ENCODE measurements at places on chromosomes 7 and 10.

DNA sequence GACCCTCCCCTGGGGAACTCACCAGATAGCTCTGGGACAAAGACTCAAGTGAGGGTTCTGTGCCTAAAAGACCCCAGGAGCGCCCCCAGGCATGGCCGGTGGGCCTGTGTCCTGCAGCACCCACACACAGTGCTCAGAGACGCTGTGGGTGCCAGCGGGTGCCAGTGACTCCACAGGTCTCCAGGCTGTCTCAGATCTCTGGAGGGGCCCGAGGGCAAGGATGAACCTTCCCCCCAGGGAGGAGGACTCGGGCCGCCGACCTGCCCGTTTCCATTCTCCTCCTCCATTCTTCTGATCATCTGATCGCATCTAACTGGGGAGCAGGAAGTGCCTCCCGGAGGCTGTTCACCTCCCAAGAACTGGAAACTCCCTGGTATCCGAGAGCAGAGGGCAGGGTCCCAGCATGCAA is 980 bp downstream of the ADAM8 start:
- no peak for DNase-seq

GRCh38 chr7:37348982-37349381 is 99.7 kb downstream of the ELMO1 start:
- no peak for DNase-seq

DNA sequence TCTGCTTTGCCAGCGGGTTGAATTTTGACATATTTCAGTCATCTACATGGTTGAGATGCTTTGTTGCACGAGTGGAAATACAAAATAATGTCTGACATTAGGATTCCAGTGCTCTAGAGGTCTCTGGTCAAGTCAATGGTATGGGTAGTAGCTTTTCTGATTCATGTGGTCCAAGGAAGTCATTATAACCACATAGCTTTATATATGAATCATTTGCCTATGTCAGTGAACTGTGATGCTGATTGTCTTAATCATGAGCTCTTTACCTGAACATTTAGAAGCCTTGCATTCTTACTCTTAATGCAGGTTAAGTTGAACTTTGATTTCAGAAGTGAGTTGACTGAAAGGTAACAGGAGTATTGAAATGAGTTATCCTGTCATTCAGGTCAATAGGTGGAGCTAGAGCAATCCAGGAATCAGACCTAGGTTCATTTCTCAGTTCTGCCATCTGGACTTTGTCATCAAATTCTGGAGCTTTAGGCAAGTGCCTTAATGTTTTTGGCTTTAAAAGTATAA is 3.3 kb downstream of the MAPK8 start:
- DNase-seq, result no peak

GRCh38 chr7:47787249-47788069 is 160.8 kb downstream of the PKD1L1 start:
- DNase-seq, result no peak

DNA sequence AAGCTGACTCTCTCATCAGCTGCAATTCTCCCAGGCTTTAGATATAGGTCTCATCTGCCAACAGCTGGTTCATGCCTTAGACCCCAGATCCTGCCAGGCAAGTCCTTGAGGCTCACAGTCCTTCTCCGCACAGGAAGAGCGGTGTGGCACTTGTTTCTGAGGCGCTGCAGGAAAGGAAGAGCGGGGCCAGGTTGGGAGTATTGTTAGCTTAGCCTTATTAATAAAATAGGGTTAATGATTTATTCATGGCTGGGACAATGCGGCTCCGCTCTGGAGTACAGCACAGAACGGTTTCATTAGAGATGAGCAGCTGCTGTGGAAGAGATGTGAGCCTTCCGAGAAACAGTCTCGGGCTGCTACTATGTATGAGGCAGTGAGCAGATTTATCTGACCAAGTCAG is 78.1 kb downstream of the FZD1 start:
- no peak for DNase-seq

DNA sequence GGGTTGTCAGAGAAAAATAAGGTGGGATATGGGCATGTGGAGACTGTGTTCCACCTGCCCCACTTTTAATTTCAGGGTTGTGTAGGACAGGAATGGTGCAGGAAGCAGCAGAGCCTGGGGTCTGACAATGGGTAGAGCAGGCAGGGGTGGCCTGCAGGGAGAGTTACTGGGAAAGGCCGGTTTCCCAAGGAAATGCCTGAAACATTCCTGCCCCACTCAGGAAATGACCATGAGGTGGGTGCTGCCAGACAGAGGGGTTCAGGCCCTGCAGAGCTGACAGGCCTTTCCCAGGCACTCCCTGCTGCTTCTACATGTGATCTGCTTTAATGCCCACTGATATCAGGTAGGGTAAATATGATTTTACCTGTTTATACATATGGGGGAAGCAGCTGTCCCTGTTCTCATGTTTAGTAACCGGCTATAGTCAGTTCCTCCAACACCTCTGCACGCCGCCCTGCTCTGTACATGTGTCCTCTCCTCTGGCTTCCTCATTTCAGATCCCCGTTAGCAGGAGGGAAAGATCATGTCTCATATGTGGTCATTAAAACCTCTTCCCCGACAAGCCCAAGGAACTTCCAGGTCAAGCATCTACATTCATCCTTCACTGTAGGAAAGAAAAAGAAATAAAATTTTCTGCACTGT is 118.6 kb upstream of the PRSS58 start:
- no peak for DNase-seq

DNA sequence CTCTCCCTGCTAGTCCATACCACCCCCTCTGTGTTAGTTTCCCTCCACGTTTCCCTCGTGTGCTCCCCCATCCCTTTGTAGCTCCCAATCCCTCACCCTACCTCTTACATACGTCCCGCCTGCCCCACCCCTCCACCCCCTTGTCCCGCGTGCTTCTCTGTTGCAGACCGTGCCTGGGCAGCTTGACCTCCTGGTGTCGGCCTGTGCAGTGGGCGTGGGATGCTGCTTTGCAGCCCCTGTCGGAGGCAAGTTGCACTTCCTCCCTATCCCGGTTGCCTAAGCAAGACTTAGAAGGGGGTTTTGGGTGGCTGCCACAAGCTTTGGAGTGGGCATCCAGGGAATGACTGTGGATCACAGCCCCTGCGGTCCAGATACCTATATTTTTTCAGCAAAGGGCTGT is 7.7 kb downstream of the CLCN1 start:
- DNase-seq, result no peak

DNA sequence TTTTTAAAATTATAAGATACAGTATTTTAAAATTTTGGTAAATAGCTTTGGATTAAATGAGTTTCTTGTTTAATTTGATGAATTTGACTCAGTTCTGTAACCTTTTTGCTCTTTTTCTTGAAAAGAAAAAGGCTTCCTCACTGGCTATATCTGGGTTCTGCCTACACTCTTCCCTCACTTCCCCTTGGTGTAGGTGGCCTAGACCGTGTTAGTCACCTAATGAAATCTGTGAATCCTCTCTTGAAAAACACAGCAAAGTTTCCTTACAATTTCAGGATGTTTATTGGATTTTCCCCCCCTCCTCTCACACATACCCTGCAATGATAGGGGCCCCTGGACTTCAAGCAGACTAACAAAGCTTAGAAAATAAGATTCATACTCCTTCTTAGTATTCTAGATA is 231.6 kb downstream of the ADK start:
- no peak for DNase-seq

DNA sequence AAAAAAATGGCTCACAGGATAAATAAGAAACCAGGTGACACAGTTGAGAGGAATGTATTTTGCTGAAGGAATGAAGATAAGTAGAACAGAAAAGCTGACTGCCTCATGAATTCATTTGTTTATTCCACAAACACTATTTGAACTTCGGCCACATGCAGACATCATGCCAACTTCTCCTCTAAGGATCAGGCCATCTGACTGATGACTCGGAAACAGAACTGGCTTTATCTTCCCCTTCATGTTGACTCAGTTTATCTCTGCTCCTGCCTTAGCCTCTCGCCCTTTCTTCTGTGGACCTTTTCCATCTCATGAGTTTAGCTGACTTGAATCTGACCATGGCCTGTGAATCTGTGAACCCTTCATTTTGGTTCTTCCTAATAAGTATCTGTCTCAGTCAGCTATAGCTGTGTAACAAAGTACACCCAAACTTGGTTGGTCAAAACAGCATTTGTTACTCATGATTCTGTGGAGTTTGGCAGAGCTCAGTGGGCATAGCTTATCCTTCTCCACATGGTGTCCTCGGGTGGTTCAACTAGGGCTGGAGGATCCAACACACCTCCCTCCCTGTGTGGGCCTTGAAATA is 44.0 kb upstream of the GRID1 start:
- no peak for DNase-seq

DNA sequence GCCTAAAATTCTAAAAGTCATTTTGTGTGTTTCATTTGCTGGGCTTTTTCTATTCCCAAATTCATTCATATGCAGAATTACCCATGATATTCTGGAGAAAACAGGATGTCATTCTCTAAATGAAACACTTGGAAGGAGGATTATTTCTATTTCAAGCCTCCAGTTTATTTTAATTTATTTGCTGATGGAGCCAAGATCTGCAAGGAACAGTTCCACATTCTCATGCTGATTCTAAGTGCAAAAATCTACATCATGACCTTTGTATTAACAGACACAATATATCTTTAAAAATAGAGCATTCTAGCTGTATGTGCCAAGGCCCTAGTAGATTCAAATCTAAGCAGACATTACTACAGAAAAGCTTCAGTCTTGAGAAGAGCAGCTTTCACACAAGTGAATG is 51.3 kb upstream of the KCND2 start:
- no peak for DNase-seq

- no peak for DNase-seq
Measured at GRCh38 chr10:53904506-53905241, 896.4 kb downstream of the PCDH15 start.

DNA sequence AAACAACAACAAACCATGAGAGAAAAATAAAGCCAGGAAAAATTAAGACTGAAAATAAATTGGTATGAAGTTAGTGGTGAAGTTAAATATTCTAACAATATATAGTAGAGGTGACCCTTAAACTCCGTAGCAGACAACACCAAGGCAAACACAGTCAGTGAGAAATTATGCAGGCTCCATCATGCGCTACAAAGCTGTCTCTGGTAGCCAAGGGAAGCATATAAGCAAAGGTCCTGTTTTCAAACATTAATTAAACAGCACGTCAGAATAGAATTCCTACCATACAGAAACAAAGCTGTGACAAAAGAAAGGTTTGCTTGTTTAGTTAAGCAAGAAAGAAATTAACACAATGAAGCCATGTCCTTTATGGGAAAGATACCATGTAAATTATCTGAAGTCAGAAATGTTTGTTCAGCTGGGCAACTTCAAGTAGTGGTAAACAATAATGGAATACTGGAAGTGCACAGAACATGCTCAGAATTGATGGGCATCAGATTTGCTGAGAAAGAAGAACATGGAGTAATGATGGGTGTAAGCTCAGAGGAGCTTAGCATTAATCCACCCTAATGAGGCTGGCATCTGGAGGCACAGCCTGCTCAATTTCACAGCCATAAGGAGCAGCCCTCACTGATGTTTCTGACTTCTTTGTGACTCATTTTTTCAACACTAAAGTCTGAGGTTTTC is 75.7 kb downstream of the IGF2BP3 start:
- DNase-seq, result no peak

GRCh38 chr7:11195502-11195901 is 221.8 kb downstream of the PHF14 start:
- no peak for DNase-seq

DNA sequence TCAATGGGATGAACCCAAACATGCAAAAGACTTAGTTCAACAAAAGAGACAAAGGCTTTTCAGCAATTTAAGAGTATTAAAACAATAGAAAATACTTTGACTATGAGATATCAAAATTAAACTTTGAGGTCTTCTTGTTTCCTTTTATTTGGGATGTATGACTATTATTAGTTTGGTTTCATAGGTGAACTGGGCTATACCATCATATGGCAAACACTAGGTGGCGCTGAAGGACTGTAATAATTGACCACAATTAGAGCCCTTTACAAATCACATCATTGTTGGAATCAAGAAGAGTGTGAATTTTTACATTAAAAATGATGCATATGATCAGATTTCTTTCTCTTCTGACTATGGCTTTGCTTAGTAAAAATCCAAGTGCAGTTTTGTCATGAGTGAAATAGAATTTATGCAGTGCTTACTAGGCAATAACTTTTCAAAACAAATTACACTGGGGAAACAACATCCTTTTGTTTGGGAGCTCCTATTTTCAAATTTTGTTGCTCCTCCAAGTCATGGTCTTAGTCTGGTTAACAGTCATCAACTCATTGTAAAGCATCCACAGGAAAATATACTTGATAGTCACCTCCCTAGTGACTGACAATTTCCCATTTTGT is 14.7 kb upstream of the NXPH1 start:
- no peak for DNase-seq

- DNase-seq, result peak; percentile 69
Measured at GRCh38 chr10:103053659-103054581, 135.8 kb downstream of the CNNM2 start.

DNA sequence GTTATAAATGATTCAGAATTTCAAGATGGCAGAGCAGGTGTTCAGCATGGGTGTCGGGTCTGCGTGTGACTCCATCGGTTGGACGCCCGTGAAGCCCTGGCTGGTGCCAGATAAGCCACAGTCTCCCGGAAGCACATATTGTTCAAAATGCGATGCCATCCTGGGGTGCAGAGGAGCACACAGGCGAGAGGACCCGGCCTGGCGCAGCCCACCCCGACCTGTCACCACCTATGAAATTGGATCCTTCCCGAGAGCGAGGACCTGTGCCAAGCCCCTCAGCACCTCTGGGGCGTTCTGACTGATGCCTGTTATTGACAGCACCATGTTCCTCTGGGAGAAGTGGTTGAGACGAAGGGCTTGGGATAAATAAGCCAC is 110.1 kb downstream of the ACTR3B start:
- no peak for DNase-seq

- DNase-seq, result no peak
Measured at GRCh38 chr10:125263551-125263950, 103.2 kb upstream of the CTBP2 start.

GRCh38 chr10:1368842-1369171 is 312.6 kb downstream of the WDR37 start:
- DNase-seq, result no peak

DNA sequence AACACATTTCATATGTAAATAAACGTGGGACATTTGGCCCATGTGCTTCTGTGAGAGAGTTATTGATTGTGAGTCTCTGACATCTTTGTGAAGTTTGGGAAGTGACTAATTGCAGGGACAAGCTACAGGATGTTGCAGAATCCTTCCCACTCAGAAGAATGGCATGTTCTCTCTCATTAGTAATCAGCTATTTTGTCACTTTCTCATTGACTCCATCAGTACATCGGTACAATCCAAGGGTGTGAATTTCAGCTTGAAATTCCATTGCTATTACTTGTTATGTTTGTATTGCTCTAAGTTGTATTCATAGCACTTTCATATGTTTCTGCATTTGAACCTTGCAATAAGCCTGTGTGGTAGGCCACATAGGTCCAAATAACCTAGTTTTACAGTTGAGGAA is 100.0 kb upstream of the KCNMA1 start:
- no peak for DNase-seq

GRCh38 chr10:88095223-88095721 is 231.8 kb downstream of the PTEN start:
- no peak for DNase-seq

- no peak for DNase-seq
Measured at GRCh38 chr10:33012306-33012705, 54.3 kb upstream of the ITGB1 start.

All from left ventricle myocardium superior (tissue), 1 donor.